ENCODE measurements at places on chromosomes 2 and 18. TPM values are rescaled to one million over a fixed set of nuclear protein-coding genes. Genes with fewer than 3 reads are reported as not detected.

DNA sequence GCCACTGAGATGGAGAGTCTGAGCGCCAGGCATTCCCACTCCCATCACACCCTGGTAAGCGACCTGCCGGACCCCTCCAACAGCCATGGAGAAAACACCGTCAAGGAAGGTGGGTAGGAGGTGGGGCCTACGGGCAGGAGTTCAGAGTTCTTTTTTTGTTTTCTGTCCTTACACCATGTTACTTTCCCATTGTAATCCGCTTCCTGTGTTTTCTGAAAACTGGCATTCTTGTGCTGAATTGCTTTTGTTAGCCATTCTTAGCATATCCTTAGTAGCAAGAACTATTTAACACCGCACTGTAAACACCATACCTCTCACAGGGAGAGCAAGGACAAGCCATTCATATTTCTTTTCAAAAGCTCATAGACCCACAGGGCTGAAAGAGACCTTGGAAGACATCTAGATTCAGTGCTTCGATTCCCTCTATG, 46.2 kb downstream of the UNC80 start:
- no peak for DNase-seq

DNA sequence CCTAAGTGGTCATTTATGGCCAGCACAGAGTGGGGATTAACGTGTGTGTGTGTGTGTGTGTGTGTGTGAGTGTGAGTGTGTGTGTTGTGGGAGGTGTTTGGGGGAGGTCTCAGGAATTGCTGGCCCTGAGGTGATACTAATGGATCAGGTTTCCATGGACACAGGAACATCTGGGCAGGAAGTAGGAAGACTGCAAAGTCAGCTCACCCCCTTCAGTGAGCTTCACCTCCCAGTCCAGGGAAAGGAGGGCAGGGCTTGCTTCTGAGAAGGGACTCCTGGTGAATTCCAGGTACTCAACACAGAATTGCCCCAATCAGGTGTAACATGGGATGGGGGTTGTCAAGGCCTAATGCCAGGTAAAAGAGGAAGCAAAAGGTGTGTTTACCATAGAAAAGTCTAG, 30.3 kb upstream of the IL1R1 start:
- no peak for DNase-seq

- no peak for DNase-seq
These were observed 55.9 kb downstream of the TMEM185B start for GRCh38 chr2:120167272-120167671.

The CFAP221 gene
- not detected for total RNA-seq

DNA sequence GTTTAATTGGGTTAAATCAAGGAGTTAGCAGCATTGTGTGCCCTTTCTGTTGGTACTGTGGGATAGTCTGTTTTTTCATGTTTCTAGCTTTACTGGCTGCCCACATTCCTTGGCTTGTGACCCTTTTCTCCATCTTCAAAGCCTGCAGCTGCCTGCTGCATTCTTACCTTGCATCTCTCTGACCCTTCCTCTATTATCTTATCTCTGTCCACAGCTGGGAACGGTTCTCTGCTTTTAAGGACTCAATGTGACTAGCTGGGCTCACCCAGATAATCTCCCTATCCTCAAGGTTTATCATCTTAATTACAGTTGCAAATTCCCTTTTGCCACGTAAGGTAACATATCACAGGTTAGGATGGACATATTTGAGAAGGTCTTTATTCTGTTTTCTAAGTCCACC, 199.7 kb downstream of the KCNS3 start:
- DNase-seq, result no peak

GRCh38 chr2:32647180-32647651, 19.4 kb downstream of the TTC27 start:
- no peak for DNase-seq

DNA sequence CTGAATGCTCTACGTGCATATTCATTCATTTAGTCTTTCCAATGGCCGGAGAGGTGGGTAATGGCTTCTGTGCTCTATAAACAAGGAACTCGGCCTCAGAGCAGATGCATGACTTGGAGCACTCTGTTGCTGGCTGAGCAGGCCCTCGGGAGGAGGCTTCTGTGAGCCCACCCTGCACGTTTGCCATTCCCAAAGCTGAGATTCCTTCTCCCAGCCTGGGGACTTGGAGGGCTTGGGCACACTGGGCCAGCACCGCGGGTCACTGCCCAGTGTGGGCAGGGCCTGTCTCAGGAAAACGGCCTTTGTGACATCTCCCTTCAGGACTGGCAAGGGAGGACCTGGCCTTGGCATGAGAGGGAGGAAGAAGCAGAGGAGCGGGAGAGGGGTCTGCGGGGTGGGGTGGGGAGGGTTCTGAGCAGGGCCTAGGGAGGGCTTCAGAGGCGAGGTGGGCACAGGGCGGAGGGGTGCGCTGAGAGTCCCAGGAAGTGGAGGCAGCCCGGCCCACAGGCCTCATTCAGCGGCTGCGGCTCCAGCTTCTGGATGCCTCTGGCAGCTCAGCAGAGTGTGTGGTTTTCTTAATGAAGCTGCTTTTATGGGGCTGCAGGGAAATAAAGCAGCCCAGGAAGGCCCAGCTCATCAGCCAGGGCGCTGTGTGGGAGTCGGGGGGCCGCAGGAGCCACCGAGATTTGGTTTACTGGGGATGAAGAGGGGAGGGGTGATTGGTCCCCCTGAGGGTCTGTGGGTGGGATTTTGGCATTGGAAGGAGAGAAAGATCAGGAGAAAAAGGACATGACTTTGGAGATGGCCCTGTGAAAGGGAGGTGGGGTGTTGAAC, 51.7 kb upstream of the OTOF start:
- DNase-seq, result no peak

The REG3G gene
- total RNA-seq, result not detected

The CBLN2 gene
- 15.2 TPM for total RNA-seq

- no peak for DNase-seq
These were observed 416.1 kb downstream of the ZNF521 start for GRCh38 chr18:24935896-24936295.

DNA sequence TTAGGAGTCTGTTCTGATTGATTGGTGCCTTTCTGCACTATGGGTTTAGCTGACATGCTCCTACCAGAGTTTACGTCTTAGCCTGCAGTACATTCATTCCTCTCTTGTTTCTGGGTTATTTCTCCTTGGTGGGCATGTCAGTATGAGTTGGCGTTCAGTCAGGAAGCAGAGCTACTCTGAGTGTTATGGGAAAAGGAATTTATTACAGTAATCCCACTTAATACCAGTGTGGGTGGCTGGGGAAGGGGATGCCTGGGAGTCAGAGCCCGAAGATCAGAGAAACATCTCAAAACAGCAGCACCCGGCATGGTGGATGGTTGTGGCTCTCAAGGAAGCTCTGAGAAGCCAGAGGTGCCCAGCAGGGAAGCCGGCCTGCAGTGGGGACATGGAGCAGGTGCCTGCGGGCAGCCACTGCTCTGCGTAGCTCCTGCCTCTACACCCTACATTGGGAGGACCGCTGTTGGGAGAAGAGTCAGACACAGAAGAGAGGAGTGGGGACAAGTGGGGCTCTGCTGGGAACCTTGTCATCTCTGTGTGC, 48.9 kb downstream of the RAB31 start:
- no peak for DNase-seq

- DNase-seq, result no peak
These were observed 188.8 kb downstream of the ZEB2 start for GRCh38 chr2:144330951-144331673.

The STON1 gene
- 6.1 TPM for total RNA-seq

DNA sequence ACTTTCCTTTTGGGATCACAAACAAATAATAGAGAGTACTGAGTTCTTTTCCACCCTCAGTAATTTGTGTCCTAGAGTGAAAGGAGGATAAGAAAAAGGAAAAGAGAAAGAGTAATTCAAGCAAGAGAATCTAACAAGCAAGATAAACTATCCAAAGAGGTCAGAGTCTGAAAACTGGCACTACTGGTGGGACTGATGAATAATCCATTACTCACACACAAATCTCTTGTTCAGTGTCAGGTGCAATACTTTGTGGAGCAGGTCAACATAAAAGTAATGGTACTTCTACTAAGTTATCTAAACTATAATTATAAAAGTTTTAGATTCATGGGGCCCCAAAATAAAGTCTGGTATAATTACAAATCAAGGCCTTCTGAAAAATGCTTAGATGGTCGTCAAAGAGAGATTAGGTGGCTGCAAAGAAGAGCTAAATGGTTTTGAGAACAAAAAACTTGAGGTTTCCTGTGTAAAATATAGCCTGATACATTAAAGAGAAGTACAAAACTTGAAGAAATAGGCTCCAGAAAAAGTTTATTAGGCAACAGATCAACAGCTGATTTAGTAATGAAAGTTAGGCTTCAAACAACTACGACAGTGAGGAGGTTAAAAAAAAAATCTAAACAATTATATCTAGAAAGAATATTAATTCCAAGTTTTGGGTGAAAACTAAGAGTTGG, 109.4 kb downstream of the BAZ2B start:
- DNase-seq, result no peak

The TLX2 gene
- total RNA-seq, result not detected

The COLEC11 gene
- not detected for total RNA-seq

- DNase-seq, result no peak
These were observed 160.5 kb upstream of the RND3 start for GRCh38 chr2:150647943-150648342.

DNA sequence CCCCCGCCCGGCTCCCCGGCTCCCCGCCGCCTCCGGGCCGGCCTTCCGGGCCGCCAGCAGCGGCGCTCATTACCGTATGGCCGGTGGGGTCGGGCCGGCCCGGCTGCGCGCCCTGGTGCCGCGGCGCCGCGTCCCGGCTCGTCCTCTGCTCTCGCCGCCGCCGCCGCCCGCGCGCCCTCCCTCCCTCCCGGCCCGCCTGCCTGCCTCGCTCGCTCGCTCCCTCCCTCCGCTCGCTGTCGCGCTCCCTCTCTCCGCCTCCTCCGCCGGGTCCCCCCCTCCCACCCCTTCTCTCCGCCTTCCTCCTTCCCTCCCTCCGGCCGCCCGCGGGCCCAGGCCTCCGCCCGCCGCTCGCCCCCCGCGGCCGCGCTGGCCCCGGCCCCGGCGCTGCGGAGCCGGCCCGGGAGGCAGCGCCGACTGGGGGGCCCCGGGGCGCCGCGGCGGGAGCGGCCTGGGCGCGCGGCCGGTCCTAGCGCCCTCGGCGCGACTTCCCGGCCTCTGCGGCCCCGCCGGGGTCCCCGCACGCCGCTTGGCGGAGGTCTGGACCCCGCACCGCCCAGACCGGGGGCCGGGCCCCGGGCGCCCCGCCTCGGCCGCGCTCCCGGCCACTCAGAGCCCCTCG, at the start of gene DNMT3A:
TSS of gene DNMT3A (minus strand) at position 173 of the 619 bp plus-strand sequence. CDS start 27,941 bp downstream, outside the sequence.
- DNase-seq, result peak; percentile 30

The DCDC2C gene
- total RNA-seq, result not detected

The ZSWIM2 gene
- total RNA-seq, result not detected

DNA sequence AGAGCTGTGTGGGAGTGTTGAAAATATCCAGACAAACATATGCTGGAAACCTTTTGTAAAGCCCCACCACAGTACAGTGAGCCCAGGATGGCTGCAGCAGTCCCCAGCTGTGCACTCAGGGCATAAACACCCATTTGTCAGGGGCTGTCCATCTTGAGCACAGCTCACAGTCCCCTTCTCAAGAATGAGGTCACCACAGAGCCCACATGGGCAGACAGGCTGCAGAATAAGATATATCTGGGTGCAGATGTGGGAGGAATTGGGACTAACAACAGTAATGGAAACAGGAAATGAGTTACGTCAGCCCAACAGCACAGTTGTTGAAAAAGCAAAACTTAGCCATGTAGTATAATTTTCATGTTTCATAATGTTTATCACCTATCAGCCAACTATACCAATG, 219.6 kb downstream of the ETAA1 start:
- DNase-seq, result no peak

The VIT gene
- 2.4 TPM for total RNA-seq

The ERFE gene
- total RNA-seq, result 4.3 TPM

DNA sequence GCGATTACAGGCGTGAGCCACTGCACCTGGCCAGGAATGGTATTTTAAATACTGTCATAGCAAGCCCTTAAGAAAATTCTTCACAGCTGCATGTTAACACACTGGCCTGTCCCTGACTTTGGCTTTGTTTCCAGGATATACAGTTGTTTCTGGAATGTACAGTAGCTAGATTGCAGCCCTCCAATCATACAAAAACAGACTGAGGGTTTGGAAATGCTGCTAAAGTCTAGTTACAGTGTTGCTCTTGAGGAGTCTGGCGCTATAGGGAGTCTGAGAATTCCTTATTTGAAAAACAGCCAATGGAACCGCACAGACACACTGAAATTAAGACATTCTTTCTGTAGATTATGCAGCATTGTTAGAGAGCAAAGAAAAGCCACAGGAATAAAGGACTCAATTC, 37.7 kb downstream of the STON1 start:
- no peak for DNase-seq

The C2orf66 gene
- total RNA-seq, result not detected

DNA sequence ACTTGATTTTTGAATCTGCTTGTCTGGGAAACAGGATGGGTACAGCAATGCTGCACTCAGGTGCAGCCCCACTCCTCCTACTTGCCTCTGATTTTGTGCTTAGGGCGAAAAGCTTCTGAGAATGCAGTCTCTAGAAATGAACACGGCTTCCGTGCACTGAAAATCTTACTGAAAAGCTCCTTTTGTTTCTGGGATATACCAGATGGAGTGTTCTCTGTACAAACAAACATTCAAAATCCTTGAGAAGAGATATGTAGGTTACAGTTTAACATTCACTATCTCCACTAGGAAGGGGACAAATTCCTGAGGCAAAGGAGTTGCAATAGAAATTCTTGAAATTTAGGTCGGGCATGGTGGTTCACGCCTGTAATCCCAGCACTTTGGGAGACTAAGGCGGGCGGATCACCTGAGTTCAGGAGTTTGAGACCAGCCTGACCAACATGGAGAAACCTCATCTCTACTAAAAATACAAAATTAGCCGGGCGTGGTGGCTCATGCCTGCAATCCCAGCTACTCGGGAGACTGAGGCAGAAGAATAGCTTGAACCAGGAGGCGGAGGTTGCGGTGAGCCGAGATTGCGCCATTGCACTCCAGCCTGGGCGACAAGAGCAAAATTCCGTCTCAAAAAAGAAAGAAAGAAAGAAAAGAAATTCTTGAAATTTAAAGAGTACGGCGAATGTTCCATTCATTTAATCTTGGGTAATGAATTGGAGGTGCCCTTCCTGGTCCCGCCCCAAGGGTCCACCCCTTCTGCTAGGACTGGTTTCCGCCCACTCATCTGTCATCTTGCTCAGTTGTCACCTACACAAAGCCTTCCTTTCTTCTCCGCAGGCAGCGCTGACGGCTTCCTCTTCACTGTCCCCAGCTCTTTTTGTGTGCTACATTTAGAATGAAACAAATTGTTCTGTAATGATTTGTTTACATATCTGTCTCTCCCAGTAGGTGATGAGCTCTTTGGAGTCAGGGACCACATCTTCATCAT, 92.4 kb downstream of the SOCS6 start:
- DNase-seq, result no peak

The TEX51 gene
- not detected for total RNA-seq

DNA sequence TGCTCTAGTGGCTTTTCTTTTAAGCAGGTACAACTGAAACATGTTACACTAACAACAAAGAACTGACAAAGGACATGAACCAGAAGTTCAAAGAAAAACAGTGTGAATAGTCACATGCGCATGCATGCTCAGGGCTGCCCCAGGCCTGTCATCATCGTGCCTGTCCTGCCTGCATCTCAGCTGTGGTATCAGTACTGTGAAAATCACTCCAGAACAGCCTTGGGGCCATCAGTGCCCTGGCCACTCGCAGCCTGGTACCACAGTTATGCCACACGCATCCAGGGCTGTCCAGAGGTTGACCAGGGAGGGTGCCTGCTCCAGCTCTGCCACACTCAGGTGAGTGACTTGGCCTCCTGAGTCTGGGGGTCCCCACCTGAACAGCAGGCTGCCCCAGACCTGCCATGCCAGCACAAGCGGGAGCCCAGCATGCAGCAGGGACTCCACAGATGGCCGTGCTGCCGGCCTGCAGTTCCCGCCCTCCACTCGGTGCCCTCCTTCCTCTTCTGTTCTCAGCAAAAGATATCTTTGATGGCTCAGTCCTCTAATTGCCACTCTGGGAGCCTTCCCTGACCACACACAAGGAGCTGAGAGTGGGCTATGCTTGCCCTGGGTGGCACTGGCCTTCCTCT, 12.3 kb downstream of the LIMS2 start:
- no peak for DNase-seq

Data from H4 (cell line).